Aorta (tissue), 5 donors: ENCODE measurements at places on chromosomes 6 and 20. TPM values are rescaled to one million over a fixed set of nuclear protein-coding genes. Genes with fewer than 3 reads are reported as not detected.
A peak's percentile ranks its signal among the peaks of the same experiment; 100 is the strongest.

DNA sequence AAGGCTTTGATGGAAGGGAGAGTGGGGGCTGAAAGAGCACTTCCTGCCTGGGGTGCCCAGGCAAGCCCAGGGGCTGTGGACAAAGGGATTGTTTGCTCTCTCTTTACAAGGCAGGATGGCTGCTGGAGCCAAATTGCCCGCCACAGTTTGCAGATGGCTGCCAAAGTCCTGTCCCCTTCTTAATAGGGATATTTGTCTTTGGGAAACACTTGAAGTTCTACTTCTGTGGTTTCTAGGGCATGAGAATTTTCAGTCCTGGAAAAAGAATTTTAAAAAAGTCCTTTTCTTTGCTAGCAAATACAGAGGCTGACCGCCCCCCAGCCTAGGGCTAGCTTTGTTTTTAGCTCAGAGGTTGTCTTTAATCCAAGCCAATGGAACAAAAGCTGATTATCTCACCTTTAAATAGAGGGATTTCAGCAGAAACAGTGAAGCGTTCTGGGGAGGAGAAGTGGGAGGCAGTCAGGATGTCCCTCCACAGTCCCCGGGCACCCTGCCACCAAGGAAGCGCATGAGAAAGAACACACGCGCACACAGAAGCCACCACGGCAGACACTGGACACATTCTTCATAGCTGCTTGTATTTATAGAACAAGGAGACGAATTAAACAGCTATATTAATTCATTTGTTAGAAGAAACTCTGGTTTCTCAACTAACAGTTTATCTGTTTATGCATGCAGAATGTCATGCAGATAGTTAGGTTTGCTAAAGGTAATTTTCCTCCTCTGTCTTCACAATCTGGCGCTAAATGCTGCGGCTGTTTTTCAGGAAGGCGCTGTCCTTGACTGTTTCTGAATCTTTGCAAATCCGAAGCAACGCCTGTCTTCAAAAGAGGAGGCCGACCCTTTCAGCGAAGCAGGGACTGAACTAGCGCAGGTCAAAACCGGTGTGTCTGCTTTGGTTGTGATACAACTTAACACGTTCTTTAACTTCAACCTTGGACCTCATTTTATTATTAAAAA, 736.9 kb downstream of the QKI start:
- DNase-seq: no peak

- no peak for DNase-seq
These were observed 421.5 kb downstream of the CDKAL1 start for GRCh38 chr6:20955751-20956150.

Gene TOX2
- 6.8 TPM for polyA plus RNA-seq

Gene CRISP2
- polyA plus RNA-seq: not detected

- no peak for DNase-seq
These were observed 29.0 kb downstream of the CHMP4B start for GRCh38 chr20:33840160-33840559.

GRCh38 chr6:170091000-170091638, 199.8 kb downstream of the DLL1 start:
- peak; percentile 66 for DNase-seq

Gene CLPSL2
- polyA plus RNA-seq: not detected

GRCh38 chr6:11538052-11538818, 686 bp downstream of the TMEM170B start:
- peak; percentile 81 for DNase-seq

- DNase-seq: no peak
These were observed 287.7 kb downstream of the ALDH8A1 start for GRCh38 chr6:134662077-134662700.

DNA sequence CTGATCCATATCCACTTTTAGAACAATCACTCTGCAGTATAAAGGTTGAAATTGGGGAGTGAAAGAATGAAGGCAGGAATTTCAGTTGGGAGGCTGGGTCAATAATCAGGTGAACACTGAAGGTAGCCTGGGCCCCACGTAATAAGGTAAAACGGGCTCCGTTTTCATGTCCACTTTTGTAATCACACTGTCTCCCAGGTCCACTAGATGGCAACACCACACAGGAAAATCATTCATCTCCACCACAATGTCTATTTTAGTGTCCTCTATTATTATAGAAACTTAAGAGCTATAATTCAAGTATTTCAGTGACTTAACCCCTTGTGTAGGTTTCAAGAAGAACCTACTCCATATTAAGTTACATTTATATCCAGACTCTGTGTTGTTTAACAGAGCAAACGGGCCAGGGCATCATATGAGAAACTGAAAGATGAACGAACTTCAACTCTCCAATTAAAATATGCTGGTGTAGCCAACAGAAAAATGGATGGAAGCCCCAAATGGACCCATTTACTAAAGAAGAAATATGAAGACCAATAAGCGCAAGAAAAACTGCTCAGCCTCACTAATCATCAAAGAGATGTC, 45.9 kb upstream of the MC3R start:
- no peak for DNase-seq

GRCh38 chr6:111047244-111047643, 40.1 kb upstream of the SLC16A10 start:
- no peak for DNase-seq

DNA sequence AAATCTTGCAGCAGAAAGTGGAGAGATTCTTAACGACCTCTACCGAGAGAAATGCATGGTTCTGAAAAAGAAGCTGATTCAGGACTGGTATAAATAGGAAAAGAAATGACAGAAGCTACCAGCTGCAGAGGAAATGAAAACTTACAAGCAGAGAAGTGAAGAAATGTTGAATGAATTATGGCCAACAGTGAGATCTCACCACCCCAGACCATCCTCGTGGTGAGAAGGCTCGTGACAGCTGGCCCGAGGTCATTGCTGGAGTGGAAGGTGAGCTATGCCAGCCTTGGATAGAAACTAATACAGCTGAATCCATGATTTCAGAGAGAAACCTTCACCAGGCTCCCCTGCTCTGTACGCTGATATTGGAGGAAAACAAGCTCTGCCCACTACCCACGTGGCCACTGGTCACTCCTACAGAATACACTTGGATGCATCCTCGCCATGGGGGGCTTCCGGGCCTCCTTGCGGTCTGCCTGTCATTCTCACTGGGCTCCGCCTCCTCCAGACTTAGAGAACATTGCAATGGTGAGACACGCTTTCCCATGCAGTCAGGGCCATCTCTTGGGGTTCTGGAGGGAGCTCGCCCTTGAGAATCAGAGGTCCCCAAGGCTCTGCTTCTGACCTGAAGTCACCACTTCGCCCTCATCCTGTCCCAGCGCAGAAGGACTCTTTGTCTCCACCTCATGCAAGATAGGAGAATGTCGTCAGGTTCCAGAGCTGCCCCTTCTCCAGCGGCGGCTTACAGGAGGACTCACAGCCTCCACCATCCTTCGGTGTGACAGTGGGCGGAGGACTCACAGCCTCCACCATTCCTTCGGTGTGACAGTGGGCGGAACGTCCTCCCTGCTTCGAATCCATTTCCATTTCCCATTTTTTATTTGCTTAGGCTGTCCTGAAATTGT, 10.6 kb upstream of the TUBB2B start:
- no peak for DNase-seq

DNA sequence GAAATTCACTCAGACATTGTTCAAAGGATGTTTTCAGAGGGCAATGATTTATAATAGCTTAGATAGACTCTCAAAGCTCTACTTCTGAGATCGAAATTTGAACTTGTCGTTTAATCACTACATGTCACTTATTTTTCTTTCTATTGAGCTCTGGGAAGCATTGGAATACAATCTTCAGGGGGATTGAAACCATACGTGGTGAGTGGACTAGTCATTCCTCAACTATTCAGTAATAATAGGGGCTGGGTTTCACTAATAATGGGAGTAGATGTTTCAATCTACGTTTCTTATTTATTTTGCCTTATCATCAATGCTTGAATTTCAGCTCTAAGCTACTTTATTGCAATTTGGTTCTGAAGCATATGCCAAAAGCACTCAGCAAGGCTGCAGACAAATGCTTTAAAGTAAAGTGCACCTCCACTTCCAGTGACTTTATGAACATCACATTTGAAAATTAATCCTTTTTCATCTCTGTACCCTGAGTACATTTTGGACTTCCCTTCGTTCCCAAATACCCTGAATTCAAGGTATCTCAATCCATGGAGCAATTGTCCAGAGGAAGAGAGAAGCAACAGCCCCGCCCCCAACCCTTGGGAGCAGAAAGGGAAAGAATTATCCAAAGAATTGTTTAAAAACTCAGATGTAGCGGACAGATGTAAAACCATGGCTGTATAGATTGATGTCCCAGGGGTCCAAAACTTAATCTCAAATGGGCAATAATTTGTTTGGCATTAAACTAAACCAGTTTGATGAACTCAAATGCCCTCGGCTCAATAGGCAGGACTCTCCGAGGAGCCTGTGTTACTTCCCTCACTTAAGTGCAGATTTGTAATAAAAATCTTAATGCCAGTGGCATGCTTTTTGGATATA, 68.1 kb downstream of the HFE start:
- no peak for DNase-seq

DNA sequence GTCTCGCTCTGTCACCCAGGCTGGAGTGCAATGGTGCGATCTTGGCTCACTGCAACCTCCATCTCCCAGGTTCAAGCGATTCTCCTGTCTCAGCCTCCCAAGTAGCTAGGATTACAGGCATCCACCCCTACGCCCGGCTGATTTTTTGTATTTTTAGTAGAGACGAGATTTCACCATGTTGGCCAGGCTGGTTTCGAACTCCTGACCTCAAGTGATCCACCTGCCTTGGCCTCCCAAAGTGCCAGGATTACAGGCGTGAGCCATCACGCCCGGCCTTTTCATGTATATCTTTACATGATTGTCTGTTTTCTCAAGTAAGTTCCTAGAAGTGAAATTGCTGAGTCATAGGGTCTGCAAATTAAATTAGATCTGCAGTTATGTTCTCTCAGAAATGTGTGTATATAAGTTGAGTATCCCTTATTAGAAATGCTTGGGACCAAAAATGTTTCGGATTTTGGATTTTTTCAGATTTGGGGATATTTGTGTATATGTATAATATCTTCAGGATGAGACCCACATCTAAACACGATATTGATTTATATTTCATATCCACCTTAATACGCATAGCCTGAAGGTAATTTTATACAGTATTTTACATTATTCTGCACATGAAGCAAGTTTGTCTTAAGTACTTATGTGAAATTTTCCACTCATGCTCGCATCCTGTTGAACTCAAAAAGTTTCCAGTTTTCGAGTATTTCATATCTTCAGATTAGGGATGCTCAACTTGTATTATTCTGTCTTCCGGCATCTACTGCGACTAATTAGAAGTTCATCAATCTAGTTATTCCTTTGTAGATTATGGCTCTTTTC, 40.4 kb downstream of the TAB2 start:
- no peak for DNase-seq

DNA sequence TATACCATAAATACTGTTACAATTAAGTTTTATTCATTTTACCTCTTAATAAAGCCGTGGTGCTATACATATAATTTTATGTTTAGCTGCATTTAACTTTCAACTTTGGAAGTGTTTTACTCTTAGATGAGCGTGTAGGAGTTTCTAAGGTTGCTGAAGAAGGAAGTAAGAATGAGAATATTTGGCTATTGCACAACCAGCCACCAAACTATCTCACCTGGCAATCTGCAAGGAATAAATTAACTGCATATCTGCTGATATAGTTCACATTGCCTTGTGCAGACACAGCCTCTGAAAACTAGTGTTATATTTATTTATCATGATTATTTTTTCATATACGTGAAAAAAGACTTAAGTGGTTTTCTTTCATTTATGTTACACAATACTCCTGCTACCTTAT, 230.4 kb downstream of the PLCB1 start:
- DNase-seq: no peak

- no peak for DNase-seq
These were observed 46.7 kb downstream of the MARCKS start for GRCh38 chr6:113903666-113904330.

GRCh38 chr20:271528-271927, 14.0 kb downstream of the DEFB132 start:
- no peak for DNase-seq

DNA sequence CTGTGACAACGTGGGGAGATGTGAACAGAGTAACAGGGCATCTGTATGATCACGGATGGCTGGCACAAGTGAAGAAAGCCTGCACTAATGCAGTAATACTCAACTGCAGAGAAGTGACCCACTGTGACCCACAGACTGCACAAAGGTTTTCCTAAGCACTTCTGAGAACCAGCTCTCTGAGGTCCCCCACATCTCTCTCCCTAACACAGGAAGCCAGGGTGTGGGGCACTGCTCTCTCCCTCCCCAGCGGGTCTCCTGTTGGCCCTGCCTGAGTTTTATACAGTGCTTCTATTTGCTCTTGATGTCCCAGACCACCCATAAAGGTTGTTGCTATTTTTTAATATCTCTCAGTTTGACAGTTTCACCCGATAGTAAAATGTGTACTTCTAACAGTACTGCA, 11.3 kb downstream of the APMAP start:
- no peak for DNase-seq

- no peak for DNase-seq
These were observed 161.7 kb downstream of the PAK5 start for GRCh38 chr20:9677100-9677623.

GRCh38 chr20:25145131-25145530, 50.4 kb upstream of the ENTPD6 start:
- no peak for DNase-seq

Gene TMEM30A
- polyA plus RNA-seq: 66.5 TPM

DNA sequence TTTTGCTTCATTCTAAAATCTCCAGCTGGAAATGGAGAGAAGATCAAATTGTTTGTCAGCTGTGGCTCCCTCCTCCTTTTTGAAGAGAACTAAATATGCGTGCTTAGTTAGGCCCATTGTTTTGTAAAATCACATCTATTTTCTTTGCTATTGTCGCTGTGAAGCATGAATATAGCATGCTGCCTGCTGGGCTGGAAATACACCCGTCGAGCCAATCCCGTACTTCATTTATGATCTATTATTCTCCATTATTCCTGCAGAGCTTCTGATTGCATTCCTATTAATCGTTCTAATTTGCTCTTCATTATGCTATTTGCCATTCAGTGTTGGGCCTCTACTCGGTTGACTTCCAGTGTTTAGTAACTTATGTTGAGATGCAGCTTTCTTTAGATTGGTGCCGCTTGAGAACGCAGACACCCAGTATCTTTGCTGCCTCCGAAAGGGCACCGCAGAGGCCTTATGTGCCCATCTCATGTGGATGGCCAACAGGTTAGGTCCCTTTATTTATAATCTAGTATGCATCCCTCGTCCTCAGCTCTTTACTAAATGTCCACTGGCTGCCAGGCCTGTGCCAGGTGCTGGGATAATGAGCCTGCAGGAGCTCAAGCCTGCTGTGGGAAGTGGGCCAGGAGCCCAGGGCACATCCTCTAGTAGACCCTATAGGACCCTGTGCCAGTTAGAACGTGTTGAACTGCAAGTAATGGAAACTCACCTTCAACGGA, 45.6 kb downstream of the FAM50B start:
- DNase-seq: no peak

Gene ERVFRD-1
- not detected for polyA plus RNA-seq

Gene METTL24
- polyA plus RNA-seq: 3.9 TPM

GRCh38 chr20:59515013-59515905, 89.1 kb upstream of the PHACTR3 start:
- peak; percentile 65 for DNase-seq

GRCh38 chr6:151536188-151536479, 42.3 kb downstream of the CCDC170 start:
- no peak for DNase-seq
